ENCODE measurements at places on chromosomes 7 and 10.

DNA sequence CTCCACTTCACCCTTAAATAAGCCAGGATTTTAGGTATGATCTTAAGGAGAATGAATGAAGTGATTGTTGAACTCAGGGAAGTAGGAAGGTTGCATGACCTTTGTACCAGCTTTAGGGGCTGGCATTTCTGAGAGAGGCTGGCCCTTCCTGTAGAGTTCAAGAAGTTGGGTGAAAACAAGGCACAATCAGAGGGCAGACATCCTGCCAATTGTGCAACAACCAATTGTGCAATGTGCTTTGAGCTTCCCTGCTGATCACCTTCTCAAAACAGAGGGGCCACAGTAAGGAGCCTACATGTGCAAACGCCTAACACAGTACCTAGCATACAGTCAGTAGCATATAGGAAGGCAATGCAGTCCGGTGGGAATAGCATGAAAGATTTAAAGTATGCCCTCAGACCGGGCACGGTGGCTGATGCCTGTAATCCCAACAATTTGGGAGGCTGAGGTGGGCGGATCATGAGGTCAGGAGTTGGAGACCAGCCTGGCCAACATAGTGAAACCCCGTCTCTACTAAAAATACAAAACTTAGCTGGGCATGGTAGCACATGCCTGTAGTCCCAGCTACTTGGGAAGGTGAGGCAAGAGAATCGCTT, 5.4 kb downstream of the CPVL start:
- H3K4me1 ChIP-seq = peaks cover 3% of the 10 kb centered on the region
- no peaks in the 10 kb centered on the region for H3K36me3 ChIP-seq
- no peak for DNase-seq
- H3K27me3 ChIP-seq = peaks cover 42% of the 10 kb centered on the region

DNA sequence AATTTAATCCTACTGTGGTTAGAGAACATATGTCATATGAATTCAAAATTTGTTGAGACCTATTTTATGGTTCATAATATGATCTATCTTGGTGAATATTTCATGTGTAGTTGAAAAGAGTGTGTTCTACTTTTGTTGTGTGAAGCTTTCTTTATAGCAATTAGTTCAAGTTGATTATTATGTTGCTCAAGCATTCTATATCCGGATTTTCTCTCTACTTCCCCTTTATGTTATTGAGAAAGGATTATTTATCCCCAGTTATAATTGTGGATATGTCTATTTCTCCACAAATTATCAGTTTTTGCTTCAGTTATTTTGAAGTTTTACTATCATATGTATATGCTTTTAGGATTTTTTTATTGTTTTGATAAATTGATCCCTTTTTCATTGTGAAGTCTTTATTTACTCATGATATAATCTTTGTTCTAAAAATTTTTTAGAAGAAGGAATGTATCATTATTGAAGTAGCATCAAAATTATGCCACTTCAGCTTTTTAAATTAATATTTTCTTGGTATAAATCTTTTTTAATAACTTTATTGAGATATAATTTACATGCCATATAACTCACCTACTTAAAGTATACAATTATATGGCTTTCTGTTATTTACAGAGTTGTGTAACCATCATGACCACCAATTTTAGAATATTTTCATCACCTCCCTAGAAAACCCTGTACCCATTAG, 12.0 kb upstream of the MEST start:
- H3K27me3 ChIP-seq = peaks cover 73% of the 10 kb centered on the region
- H3K4me3 ChIP-seq = no peak overlapping the region
- H3K4me1 ChIP-seq = no peaks in the 10 kb centered on the region
- no peaks in the 10 kb centered on the region for H3K36me3 ChIP-seq

DNA sequence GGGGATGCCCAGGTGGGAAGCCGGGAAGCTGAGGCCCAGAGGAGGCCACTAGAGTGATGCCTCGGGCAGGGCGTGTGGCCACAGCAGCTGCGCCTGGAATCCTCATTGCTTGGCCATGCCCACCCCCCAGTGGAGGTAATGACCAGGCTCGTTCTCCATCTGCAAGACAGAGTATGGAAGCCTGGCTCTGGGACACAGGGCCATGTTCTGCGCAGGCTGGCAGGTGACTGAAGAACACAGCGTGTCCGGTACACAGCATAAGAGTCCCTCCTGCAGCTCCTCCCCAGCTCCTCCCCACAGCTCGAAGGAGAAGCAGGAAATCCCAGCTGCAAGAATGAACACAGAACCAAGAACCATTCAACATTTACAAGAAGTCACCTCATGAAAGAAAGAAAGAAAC, 64.8 kb downstream of the SMURF1 start:
- DNase-seq = no peak
- H3K4me3 ChIP-seq = no peak overlapping the region
- H3K27me3 ChIP-seq = no peaks in the 10 kb centered on the region

GRCh38 chr10:12741360-12741804, 260.1 kb downstream of the CCDC3 start:
- no peak for DNase-seq
- peaks cover 6% of the 10 kb centered on the region for H3K36me3 ChIP-seq
- no peak overlapping the region for H3K27ac ChIP-seq
- peaks cover 6% of the 10 kb centered on the region for H3K4me1 ChIP-seq
- no peaks in the 10 kb centered on the region for H3K27me3 ChIP-seq

DNA sequence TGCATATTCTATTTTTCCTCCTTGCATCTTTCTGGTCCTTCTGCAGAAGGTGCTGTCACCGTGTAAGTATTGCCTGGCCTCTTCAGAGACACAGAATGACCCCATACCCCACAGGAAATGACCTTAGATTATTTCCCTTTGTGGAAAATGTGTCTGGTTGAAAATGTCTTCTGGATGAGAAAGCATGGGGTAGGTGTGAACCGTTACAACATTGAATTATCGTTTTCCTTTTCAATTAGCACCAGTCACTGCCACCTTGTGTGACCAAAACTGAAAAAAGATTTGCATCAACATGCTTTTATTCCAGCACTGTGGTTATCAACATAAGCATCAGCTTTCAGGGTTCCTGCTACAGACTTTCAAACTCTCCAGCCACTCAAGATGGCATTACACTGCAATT, 58.0 kb upstream of the CELF2 start:
- DNase-seq = no peak
- H3K27me3 ChIP-seq = peaks cover 44% of the 10 kb centered on the region
- H3K27ac ChIP-seq = no peak overlapping the region
- no peak overlapping the region for H3K4me3 ChIP-seq
- H3K4me1 ChIP-seq = no peaks in the 10 kb centered on the region

GRCh38 chr7:30877993-30878392, 33.7 kb upstream of the AQP1 start:
- no peaks in the 10 kb centered on the region for H3K4me1 ChIP-seq
- H3K36me3 ChIP-seq = no peaks in the 10 kb centered on the region
- H3K27me3 ChIP-seq = peaks cover 5% of the 10 kb centered on the region
- no peak overlapping the region for H3K4me3 ChIP-seq
- DNase-seq = no peak

DNA sequence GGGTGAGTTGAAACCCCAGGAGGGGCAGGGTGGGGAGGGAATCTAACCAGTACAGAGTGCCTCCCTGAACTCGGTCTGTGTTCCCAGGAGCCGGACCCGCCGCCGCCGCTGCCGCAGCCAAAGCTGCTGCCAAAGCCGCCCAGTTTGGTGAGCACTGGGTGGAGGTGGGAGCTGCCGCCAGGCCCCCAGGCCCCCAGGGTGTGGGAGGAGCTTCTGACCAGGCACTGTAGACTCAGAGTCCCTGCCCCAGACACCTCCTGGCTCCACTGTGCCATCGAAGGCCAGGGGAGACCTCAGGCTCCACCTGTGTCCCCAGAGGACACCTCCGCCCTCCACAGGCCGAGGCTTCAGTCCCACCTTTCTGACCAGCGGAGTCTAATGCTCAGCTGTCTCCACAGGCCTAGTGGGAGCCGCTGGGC, 20.4 kb upstream of the LIMK1 start:
- peak overlapping the region; percentile 100 for H3K27ac ChIP-seq
- DNase-seq = no peak
- peaks cover 7% of the 10 kb centered on the region for H3K36me3 ChIP-seq
- H3K4me3 ChIP-seq = peak overlapping the region; percentile 81
- H3K27me3 ChIP-seq = peaks cover 4% of the 10 kb centered on the region
- peaks cover 8% of the 10 kb centered on the region for H3K4me1 ChIP-seq

DNA sequence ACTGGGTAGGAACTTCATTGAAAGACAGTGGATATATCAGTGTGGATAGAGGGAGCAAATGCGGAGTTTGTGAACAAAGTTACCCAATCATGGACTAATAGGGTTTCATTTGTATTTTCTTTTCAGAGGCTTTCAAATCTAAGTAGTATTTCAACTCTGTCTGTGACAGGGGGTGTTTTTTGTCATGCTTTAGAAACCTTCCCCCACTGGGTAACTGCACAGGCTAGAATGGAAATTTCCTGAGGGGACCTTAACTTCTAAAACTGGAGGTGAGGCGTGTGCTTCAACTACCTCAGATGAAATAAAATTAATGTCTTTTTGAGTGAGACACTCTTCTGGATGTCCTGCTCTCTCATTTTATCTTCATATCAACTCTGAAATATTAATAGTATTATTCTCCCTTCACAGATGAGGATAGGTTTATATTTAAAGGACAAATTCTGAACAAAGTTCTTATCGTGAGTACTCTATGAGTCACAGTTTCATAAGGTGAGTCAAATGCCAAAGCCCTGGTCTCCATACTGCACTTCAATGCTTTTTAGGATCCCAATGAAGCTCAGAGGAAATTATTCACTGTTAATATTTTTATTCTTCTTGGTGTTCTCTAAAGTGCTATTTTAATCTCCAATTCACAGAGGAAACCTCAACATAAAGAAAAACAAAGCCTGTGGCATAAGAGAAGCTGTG, 770.6 kb downstream of the CCSER2 start:
- H3K4me3 ChIP-seq = no peak overlapping the region
- H3K27me3 ChIP-seq = no peaks in the 10 kb centered on the region
- H3K27ac ChIP-seq = no peak overlapping the region
- H3K4me1 ChIP-seq = no peaks in the 10 kb centered on the region
- H3K36me3 ChIP-seq = no peaks in the 10 kb centered on the region

DNA sequence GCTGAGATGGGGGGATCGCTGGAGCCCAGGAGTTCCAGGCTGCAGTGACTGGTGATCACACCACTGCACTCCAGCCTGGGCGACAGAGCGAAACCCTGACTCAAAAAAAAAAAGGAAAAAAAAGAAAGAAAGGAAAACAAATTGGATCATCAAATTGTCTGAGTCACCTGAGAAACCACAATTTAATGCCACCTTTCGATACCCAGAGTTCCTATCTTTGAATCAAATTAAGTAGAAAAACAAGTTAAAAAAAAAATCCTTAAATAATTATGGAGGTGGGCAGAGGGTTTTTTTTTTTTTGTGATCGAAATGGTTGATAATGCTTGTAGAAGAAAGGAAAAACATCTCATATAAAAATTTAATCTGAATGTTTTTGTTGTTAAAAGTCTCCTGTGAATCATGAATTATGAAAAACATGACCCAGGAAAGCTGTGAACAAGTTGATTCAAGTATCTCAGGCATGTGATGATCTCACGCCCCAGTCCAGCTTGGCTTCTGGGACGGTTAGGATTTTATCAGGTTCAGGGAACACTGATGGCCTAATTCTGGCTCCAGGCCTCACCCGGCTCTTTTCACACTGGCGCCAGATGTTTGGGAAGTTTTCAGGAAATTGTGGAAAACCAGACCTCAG, 25.3 kb upstream of the CUX1 start:
- H3K27ac ChIP-seq = no peak overlapping the region
- peaks cover 3% of the 10 kb centered on the region for H3K4me1 ChIP-seq
- H3K4me3 ChIP-seq = no peak overlapping the region
- H3K27me3 ChIP-seq = peaks cover 12% of the 10 kb centered on the region
- no peak for DNase-seq

DNA sequence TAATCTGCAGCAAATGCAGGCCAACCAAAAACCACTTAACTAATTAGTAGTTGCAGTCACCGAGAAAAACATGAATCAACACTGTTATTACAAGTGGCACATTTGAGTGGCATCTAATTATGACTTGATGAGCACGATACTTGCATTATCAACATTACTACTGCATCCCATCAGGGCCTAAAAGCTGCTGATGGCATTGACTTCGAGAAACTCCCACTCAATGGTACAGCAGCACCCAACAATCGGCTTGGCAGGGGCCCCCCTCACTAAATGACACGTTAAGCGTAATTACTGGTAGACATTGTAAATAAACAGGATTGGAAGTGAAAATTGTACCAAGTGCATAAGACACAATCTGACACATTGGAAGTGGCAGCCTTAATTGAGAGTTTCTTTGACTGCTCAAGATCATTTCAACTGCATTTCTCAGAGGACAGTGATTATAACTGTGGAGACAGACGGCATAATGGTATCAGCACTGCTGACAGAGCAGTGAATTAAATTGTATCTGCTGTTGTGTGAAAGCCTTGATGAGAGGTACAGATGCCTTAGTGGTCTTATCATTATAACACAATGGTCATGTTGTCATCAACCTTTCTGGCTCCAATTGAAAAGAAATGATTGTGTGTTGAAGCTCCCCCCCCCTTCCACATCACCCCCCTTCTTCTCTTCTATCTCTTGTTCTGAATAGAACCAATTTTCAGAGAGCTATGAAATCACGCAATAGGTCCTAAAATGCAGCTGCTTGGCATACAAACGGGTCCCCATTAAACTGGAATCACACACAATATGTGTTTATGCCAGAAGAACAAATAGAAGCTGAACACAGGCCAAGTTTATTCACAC, 43.4 kb downstream of the SHTN1 start:
- H3K27ac ChIP-seq = no peak overlapping the region
- peaks cover 3% of the 10 kb centered on the region for H3K36me3 ChIP-seq
- no peaks in the 10 kb centered on the region for H3K4me1 ChIP-seq
- H3K4me3 ChIP-seq = no peak overlapping the region
- H3K27me3 ChIP-seq = no peaks in the 10 kb centered on the region
- no peak for DNase-seq

DNA sequence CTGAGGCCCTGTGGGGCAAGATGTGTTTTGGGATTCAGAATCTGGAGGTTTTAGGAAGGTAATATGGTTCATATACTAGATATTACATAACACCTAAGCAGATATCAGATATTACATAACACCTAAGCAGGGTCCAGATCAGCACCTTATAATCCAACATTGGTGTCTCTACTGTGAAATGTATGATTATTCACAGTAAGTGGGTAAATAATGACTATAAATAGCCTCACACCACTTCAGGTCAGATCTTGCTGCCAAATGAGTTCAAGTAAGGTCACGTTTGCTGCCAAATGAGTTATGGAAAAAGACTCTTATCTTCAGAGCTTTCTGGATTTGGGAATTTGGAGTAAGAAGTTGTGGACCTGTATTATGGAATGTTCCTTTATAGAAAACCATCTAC, 14.6 kb downstream of the ADRB1 start:
- no peaks in the 10 kb centered on the region for H3K4me1 ChIP-seq
- no peak overlapping the region for H3K27ac ChIP-seq
- DNase-seq = no peak
- peaks cover under 1% of the 10 kb centered on the region for H3K27me3 ChIP-seq
- no peak overlapping the region for H3K4me3 ChIP-seq
- no peaks in the 10 kb centered on the region for H3K36me3 ChIP-seq

GRCh38 chr7:150803161-150803860, 2.7 kb downstream of the TMEM176A start:
- no peak overlapping the region for H3K4me3 ChIP-seq
- no peaks in the 10 kb centered on the region for H3K36me3 ChIP-seq
- no peak overlapping the region for H3K27ac ChIP-seq
- no peak for DNase-seq
